Spinal cord (tissue), 10 donors: ENCODE measurements at places on chromosomes 12 and 14.

GRCh38 chr14:54192610-54193009, 204.2 kb upstream of the CDKN3 start:
- DNase-seq = no peak

DNA sequence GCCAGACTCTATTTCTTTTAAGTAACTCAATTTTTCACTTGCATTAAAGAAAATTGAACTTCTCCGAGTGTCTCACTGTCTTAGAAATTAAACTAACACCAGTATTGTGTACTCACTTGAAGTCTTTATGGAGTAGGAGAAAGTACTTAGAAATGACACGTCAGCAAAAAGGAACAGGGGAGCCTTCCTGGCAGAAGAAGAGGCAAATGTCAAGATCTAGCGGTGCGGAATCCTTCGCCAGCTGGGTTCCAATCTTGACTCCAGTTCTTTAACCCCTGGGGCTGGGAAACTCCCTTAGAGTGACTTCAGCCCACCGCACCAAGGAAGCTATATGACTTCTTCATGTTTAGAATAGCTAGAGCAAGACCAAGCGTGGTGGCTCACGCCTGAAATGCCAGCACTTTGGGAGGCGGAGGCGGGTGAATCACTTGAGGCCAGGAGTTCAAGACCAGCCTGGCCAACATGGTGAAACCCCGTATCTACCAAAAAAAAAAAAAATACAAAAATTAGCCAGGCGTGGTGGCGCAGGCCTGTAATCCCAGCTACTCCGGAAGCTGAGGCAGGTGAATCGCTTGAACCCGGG, 34.4 kb downstream of the WBP11 start:
- no peak for DNase-seq

- no peak for DNase-seq
These were observed 51.2 kb upstream of the AMN start for GRCh38 chr14:102870994-102871831.

DNA sequence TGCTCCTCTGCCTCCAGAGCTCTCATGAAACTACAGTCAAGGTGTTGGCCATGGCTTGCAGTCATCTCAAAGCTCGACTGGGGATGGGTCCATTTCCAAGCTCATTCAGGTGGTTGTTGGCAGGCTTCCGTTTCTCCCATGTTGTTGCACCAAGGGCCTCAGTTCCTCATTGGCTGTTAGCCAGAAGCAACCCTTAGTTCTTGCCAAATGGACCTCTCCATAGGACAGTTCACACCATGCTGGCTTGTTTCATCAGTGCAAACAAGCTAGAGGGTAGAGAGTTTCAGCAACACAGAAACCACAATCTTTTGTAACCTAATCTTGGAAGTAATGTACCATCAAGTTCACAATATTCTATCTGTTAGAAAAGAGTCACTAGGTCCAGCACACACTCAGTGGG, 22.7 kb upstream of the PPM1A start:
- no peak for DNase-seq

DNA sequence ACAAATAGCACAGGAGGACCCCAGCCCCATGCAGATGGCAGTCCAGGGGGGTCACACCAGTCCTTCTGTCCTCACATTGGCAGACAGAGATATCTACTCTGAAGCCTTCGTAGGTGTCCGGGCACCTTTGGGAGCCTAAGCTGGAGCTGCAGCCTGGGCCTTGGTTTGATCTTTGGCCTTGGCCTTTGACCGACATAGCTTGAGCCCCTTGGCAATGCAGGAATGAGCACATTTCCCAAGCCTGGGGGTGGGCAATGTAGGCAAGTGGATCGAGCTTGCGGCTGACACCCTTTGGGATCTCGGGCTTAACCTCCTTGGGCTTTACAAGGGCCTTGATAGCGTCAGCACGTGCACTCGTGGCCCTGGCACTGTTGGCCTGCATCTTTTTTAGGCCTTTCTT, 6.4 kb downstream of the COQ5 start:
- DNase-seq = no peak

- DNase-seq = no peak
These were observed 10.6 kb upstream of the SPPL3 start for GRCh38 chr12:120914794-120915193.

- no peak for DNase-seq
These were observed 11.7 kb downstream of the RACGAP1 start for GRCh38 chr12:50013361-50014147.

DNA sequence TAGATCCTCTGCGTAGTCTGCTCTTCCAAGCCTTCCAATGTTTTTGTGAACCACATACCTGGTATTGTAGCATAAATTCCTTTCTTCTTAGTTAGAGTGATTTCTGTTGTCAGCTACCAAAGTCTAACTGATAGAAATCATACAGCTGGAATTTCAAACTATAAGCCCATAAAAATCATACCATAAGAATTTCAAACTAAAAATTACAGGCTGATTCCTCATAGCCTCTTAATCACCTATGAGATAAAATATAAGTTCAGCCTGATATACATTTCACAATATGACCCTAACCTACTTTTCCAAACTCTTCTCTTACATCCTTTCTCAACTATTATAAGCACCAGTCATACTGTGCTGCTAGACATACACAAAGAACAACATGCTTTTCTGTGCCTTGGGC, 64.8 kb downstream of the PTHLH start:
- DNase-seq = no peak

GRCh38 chr14:51419685-51420084, 179.6 kb downstream of the TMX1 start:
- DNase-seq = no peak

GRCh38 chr14:87231336-87232026, 761.5 kb downstream of the GALC start:
- DNase-seq = no peak

DNA sequence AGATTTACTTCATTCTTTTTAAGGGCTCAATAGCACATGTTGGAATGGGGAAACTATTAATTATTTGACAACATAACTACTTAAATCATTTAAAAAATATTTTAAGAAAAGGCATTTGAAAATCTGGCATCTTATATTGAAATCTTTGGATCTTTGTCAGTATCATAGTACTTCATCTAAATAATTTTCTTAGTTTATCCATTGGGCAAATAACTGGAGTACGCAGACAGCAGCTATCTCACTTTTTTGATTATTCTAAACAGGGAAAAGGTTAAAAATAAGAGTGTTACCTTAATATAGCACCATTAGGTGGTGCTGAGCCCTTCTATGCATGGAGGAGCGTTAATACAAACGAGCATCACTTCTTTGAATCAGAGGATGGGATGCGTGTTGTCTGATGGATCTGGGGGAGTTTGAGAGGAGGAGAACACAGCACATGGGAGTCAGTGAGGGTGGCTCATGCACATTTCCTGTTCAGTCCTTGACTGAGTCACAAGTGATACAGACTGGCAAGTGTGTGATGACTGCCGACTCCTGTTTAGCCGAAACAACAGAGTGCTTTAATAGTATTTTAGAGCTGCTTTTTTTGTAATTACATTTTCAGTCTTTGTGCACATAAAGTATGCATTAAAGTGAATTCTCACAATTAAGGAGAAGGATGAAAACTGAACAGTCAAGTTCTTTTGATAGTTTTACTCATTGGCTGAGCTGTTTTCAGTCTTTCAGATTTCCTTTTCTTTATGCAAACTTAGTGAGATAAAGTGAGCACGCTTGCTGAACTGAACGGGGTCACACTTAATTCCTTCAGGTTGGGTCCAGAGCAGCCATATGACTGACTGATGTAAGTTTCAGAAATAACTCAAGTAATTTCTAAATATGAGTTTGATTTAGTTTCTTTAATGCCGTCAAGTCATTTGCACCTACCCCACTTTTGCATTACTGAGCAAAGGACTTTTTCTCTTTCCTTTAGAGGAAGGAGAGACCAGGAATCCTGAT, 92.7 kb downstream of the DIP2B start:
- no peak for DNase-seq

- DNase-seq = no peak
These were observed 180.9 kb downstream of the AEBP2 start for GRCh38 chr12:19620222-19620621.

GRCh38 chr12:13362260-13362841, 165.8 kb downstream of the EMP1 start:
- DNase-seq = no peak
